Stimulated activated CD4-positive, alpha-beta T cell treated with anti-CD3 and anti-CD28 coated beads, Interleukin-4, amount 100 ng/mL, for 1 hour (primary cell): ENCODE measurements at places on chromosomes 16 and 17.

DNA sequence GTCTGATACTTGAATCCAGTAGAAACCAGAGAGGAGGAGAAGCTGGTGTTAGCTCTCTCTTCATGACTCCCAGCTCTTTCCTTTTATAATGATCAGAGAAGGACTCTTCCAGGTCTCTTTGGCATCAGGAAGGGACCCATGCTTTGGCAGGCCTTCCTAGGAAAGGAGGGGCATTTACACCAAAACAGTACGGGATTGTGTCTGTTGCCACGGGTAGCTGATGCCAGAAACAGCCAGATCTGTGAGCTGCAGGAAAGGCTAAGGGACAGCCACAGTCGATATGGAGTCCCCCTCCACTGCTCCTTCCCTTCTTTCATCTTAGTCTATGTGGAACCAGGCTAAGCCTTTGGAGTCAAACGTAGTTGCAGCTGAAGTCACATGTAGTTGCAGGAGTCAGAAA is 9.3 kb downstream of the CEP295NL start:
- no peak for DNase-seq

- no peak for DNase-seq
Observed at GRCh38 chr17:21539146-21539545, 153.2 kb upstream of the KCNJ18 start.

- DNase-seq, result no peak
Observed at GRCh38 chr17:5702951-5703510, 118.7 kb upstream of the NLRP1 start.

DNA sequence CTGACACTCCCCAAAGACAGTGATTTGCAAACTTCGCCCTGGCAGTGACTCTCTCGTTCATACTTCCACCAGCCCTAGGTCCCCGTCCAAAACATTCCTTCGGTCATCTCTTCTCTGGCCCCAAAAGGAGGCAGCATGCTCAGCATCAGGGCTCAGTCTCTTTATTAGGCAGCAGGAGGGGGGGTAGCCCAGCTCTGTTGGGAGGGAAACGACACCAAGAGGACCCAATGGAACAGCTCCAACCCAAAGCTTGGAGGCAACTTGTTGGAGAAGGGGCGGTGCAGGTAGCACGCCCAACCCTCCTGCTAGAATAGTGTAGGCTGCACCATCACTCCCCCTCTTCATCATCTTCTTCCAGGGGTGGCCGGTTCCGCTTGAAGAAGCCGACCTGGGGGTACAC is 8.4 kb upstream of the FAM171A2 start:
- no peak for DNase-seq

- no peak for DNase-seq
Observed at GRCh38 chr16:59849716-59850115, 1115.6 kb upstream of the GOT2 start.

DNA sequence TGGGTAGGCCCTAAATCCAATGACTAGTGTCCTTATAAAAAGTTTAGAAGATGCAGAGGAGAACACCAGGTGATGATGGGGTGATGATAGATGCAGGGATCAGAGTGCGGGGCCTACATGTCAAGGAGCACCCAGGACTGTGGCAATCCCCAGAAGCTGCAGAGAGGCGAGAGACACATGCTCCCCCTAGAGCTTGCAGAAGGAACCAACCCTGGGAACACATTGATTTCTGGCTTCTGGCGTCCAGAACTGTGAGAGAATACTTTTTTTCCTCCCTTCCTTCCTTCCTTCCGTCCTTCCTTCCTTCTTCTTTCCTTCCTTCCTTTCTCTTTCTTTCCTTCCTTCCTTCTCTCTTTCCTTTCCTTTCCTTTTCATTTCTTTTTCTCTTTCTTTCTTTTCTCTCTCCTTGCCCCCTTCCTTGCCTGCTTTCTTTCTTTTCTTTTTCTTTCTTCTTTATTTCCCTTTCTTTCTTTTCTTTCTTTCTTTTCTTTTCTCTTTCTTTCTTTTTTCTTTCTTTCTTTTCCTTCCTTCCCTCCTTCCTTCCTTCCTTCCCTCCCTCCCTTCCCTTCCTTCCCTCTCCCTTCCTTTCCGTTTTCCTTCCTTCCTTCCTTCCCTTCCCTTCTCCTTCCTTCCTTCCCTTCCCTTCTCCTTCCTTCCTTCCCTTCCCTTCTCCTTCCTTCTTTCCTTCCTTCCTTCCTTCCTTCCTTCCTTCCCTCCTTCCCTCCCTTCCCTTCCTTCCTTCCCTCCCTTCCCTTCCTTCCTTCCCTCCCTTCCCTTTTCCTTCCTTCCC is 134.3 kb downstream of the HAPSTR1 start:
- no peak for DNase-seq

GRCh38 chr17:39735882-39736281 is 1.9 kb upstream of the GRB7 start:
- DNase-seq, result no peak

DNA sequence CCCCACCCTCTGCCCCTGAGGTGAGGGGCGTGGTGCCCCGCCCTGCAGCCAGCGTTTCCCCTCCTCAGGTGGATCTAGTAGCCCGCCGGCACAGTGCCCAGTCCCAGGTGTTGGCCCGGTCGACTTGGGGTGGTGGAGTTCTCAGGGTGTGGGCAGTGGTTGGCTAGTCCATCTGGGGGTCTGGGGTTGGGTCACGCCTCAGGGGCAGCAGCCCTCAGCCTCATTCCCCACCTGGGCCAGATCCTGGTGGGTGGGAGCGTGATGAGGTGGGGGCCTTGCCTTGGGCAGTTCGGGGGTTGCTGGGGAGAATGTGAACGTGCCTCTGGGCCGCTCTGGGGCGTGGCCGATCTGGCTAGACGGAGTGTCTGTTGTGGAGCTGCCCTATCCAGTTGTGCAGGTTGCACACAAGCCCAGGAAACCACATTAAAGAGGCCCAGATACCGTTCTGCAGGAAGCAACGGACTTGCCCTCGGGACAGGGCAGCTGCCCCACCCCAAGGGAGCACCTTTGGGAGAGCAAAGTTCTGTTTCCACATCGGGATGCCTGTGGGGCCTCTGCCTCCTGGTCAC is 32.0 kb downstream of the GSE1 start:
- DNase-seq, result no peak

DNA sequence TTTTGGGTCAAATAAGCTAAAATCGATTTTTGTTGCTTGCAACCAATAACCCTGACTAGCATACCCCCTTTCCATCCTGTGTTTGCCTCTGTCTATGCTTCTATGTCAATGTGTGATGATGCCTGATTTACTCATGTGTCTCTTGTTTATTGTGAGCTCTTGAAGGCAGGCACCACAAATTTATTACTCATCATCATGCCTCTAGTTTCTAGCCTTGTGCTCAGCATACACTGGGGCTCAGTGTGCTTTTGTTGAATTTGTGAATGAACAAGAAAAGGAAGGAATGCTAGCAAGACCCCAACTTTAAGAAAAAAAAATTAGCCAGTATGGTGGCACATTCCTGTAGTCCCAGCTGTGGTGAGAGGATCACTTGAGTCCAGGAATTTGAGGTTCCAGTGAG is 119.1 kb upstream of the GPR139 start:
- DNase-seq, result no peak

- no peak for DNase-seq
Observed at GRCh38 chr16:10300905-10301304, 85.0 kb upstream of the ATF7IP2 start.

DNA sequence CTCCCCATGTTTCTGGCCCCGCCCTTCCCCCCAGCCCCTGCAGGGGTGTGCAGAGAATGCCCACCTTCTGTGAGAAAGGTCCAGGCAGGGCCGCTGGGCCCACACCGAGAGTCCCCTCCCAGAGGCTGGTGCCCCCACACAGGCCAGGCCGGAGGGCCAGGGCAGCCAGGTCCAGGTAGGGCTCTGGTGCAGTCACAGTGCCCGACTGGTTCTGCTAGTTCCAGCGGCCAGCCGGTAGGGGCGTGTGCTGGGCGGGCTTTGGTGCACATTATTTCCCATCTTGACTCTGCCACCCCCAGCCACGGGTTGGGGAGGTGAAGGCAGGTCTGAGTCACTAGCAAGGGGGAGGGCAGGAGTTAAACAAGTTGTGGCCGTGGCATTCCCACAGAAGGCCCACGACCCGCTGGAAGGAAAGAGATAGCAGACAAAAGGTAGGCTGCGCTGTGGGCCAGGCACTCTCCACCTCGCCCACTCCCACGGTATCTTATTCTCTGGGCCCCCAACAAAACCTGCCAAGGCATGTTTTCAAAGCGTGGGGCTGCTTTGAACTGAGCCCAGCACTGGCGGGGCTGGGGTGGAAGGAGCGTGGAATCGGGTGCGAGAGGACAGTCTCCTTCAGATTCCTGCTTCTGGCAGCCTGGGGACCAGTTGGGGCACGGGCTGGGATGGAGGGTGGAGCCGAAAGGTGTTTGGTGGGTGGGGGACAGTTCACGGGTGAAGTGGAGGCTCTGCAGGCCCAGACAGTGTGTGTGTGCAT is 1.9 kb downstream of the EPN3 start:
- peak; percentile 27 for DNase-seq

GRCh38 chr17:76996741-76997694 is 128.8 kb downstream of the MGAT5B start:
- DNase-seq, result no peak

- DNase-seq, result no peak
Observed at GRCh38 chr17:47277921-47278320, 24.3 kb downstream of the ITGB3 start.

- DNase-seq, result no peak
Observed at GRCh38 chr16:49023050-49023449, 258.6 kb downstream of the CBLN1 start.

DNA sequence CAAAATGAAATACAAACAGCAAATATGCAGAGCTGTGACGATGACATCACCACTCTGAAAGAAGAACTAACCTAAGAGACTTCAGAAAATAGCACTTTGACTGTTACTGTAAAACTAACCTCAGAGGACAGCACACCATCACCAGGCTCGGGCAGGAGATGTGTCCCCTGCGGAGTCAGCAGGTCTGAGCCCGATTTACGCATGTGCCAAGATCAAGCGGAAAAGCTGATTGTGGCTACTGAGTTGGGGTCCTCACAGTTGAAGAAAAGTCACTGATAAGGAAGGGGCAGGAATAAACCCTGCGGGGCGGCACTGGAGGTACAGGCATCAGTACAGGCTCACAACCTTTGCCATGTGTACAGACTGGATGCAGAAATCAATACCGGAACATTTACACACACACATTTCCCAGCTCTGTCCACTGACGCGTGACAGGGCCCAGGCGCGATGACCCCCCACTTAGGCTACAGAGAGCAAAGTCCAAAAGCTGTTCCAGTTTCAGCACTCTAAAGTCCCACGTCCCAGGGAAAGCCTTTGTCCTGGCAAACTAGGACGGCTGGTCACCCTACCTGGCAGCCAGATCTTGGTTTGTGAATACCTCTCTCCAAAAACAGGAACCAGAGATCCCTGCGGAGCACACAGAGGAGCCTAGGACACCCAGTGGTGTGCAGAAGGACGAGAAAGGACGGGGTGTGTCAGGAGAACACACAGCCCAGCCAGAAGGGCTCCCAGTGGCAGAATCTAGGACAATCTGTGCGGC is 21.5 kb downstream of the TRAP1 start:
- no peak for DNase-seq

- no peak for DNase-seq
Observed at GRCh38 chr17:2395258-2396181, 5.3 kb downstream of the MNT start.

DNA sequence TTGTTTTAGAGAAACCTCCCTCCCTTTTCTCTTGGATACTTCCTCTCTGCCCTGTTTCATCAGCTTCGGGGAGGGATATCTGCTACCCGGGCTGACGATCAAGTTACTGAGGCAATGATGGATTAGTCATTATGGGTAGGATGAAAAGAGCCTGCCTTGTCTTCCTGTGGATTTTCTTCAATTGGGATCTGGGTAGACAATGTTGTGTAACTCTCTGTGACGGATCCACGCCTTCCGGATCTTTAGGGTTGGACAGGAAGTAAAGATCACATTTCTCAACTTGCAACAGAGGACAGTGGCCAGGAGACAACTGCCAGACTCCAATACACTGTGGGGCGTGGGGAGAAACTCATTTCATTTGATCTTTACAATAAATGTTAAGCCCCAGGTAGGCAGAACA is 11.3 kb upstream of the CHST6 start:
- no peak for DNase-seq

DNA sequence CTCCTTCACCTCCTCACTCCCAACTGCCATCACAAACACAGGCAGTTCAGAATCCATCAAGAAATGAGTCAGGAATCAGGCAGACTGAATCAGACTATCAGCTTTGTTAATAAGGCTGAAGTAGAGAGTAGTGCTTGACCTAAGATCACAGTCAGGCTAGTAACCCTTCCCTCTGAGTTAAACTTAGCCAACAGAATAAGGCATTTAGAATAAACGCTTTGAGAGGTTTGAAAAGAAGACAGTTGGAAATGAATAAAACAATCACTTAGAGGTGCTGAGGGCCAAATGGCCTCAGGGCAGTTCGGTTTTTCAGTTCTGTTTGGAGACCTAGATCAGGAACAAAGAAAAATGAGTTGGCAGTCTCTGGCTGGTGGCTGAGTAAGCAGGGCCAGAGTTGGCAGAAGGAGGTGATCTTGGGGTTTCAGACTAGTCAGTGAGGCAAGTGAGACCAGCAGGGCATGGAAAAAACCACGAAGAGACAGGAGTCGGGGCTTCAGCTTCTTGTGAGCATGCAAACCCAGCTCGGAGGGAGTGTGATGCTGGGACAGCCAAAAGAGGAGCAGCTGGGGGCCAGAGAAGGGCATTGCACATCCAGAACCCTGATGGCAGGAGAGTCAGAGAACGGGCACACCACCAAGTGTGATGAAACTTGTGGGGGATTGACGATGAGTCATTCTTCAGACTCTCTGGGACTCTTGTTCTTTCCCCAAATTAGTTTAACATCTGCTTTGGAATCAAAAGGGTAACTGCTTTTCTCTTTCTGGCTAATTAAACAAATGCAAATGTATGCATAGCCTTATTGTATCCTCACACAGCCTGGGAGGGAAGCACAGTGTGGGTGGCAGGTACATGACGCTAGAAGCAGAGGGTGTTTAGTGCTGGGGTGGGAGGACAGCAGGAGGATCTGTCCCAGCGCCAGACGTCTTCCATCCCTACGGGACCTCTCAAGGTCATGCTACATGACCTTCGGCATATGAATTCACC is 54.8 kb downstream of the SPECC1 start:
- DNase-seq, result no peak

GRCh38 chr17:12053552-12053951 is 32.9 kb downstream of the MAP2K4 start:
- no peak for DNase-seq

GRCh38 chr17:10117581-10118001 is 80.8 kb downstream of the GAS7 start:
- no peak for DNase-seq

- DNase-seq, result no peak
Observed at GRCh38 chr17:72332367-72332766, 211.5 kb downstream of the SOX9 start.

- DNase-seq, result no peak
Observed at GRCh38 chr16:82302042-82302727, 132.2 kb upstream of the MPHOSPH6 start.
